GM12865 (cell line): ENCODE measurements at places on chromosomes 3 and 15.

- DNase-seq, result no peak
These were observed 48.4 kb downstream of the GBE1 start for GRCh38 chr3:81713031-81713430.

- no peak for DNase-seq
These were observed 8.5 kb upstream of the CHD2 start for GRCh38 chr15:92891533-92892200.

DNA sequence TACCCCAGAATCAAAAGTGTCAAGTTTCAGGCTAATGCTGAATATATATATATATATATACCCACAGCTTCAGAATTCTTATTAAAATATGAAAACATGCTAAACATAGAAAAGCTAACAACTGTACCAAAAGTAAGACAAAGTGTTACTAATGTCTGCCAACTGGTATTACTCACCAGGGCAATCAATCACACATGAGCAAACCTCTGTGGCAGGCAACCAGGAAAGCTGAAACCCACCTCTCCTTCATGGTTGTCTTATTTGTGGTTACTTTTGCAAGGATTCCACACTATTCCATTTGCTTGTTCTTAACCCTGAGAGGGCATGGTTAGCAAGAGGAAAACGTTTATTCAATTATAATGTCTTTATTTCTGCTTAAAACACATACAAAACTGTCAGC lies 512.3 kb upstream of the MDFIC2 start:
- DNase-seq, result no peak

DNA sequence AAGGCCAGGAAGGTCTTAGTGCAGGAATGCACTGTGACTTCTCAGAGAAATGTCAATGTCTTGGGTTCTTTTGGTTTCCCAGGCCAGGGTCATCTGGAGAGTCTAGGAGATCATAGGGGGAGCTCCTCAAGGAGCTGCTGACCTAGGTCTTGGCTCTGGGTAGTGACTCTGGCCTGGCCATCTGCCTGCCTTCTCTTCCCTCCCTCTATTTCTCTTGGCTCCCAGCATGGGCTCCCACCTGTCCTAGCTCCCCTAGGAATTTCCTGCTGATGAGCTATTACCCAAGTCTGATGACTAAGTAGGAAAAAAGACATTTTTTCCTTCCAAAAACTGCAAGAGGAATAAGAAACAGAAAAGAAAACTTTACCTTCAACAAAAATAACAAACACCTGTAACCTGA lies 57.4 kb downstream of the BSN start:
- no peak for DNase-seq

- no peak for DNase-seq
These were observed 11.1 kb upstream of the ARID3B start for GRCh38 chr15:74529921-74530320.

DNA sequence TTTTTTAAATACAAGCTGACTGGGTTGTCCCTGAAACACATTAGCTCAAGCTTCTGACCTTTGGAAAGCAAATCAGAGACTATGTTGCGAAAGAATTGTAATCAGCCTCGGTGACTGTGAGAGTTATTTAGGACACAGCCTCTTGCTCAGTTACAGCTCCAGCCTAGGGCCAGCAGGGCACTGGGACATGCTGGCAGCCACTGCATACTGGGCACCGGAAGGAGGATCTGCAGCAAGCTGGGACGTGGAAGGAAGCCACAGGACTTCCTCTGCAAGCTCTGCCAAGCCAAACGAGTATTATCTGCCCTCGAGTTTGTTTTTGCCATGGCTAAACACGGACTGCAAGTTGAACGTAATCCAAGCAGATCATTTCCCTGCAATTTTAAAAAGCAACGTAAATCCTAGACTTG lies 24.4 kb upstream of the COPG1 start:
- no peak for DNase-seq

GRCh38 chr15:58597943-58598828 lies 151.3 kb downstream of the ADAM10 start:
- no peak for DNase-seq

- no peak for DNase-seq
These were observed 157.5 kb downstream of the MEGF11 start for GRCh38 chr15:66095871-66096687.

DNA sequence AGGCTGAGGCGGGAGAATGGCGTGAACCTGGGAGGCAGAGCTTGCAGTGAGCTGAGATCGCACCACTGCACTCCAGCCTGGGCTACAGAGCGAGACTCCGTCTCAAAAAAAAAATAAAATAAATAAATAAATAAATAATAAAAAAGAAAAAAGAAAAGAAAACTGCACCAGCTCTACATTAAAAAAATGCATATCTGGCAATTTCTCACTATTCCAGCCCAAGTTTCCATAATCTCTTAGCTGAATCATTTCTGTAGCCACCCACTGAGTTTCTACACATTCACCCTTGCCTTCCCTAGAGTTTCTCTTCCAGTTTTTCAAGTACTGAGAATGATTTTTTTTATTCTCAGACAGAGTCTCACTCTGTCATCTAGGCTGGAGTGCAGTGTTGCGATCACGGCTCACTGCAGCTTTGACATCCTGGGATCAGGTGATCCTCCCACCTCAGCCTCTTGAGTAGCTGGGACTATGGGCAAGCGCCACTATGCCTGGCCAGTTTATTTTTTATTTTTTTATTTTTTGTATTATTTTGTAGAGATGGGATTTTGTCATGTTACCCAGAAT lies 24.5 kb upstream of the SLC7A14 start:
- DNase-seq, result peak; percentile 14

- DNase-seq, result no peak
These were observed 301.4 kb downstream of the RBMS3 start for GRCh38 chr3:29582273-29582672.
